ENCODE measurements at places on chromosomes 12 and 14.

GRCh38 chr12:106588771-106589170 lies 6.0 kb downstream of the RFX4 start:
- no peak for DNase-seq

DNA sequence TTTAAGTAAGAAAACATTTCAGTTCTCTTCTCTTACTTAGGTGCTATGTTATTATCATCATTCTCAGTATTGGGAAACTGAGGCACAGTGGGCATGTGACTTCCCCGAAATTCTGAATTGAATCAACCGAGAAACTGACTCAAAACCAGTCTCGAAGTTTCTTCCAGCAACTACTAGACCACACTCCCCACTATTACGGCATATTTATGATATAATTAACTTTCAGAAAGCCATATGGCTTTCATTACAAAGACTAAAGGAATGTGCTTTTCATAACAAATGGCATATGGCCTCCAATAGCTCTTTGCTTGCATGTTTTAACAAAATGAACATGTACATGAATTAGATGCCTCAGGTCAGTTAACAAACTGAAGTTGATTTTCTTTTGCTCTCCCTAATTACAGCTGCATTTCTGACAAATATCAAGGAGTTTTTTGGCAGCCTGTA lies 182.9 kb upstream of the SLC38A2 start:
- DNase-seq = no peak

DNA sequence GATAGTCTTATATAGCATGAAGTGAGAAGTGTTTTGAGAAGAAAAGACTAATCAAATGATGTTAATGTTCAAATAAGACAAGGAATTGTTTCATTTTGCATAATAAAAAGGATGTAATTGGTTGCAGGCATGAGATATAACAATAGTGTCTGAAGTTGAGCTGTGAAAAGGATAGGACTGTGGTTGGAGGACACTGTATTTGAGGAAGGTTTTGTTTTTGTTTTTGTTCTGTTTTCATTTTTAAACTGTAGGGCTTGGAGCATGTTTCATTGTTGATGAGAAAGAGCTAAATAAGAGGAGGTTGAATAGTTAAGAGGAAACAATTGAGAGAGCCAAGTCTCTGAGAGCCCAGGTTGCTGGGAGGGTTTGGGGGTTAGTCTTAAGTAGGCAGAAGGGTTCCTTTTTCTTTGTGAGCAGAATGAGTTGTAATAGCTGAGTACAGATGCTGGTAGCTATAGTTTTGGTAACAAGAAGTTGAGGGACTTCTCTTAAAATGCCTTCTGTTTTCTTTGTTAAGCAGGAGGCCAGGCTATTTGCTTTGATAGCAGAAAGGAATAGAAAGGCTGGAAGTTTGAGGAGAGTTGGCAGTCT lies 58.4 kb downstream of the CCDC91 start:
- no peak for DNase-seq

GRCh38 chr12:10285919-10286318 lies 21.8 kb upstream of the KLRD1 start:
- no peak for DNase-seq

GRCh38 chr12:91852634-91853033 lies 293.0 kb downstream of the BTG1 start:
- DNase-seq = no peak

GRCh38 chr14:35632271-35632670 lies 98.3 kb downstream of the INSM2 start:
- no peak for DNase-seq

GRCh38 chr12:120735181-120735580 lies 9.6 kb downstream of the ACADS start:
- no peak for DNase-seq

DNA sequence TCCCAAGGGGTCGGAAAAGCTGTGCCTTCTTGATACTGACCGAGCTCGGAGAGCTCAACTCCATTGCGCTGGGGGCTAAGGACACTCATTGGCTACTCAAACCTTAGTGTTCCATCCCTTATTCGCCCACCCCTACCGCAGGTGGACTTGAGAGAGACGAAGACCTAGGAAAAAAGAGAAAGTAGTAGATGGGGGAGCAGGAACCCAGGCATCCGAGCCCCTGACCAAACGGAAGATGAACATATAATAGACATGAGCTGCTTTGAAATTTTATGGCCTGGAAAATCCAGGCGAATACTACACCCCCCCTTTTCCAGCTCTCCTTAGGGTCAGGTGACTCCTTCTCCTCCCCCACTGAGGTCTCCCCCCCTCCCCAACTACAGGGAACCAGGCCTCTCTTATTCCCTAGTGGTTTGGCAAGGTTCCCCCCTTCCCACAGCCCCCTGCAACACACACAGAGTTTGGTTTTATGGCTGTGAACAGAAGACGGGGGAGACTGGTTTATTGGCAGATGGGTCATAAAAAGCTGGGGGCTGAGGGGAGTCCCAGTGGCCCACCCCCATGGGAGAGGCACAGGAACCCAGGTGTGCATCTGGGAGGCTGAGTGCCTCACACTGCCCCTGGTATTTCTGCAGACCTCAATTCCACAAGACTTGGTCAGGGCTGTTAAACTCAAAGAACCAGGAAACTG lies 1.6 kb downstream of the GDF11 start:
- DNase-seq = no peak

DNA sequence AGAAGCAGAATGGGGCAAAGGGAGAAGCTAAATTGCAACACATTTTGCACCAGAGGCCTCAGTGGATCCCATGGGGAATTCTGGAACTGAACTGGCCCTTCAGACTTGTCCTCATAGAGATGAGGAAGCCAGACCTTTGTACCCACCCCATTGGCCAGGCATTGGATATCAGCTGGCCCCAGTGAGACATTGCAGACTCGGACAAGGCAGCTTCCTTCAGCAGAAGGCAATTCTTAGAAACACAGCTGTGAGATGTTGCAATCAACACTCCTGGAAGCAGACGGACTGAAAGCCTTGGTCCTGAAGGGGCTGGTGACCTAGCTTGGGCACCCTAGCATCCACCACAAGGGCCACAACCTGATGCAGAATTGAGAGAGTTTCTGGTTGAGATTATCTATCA lies 218.1 kb downstream of the MSRB3 start:
- no peak for DNase-seq

- DNase-seq = no peak
These were observed 51.7 kb downstream of the RPH3A start for GRCh38 chr12:112843287-112843686.

- DNase-seq = no peak
These were observed 117.7 kb downstream of the ZFP36L1 start for GRCh38 chr14:68675233-68675577.

DNA sequence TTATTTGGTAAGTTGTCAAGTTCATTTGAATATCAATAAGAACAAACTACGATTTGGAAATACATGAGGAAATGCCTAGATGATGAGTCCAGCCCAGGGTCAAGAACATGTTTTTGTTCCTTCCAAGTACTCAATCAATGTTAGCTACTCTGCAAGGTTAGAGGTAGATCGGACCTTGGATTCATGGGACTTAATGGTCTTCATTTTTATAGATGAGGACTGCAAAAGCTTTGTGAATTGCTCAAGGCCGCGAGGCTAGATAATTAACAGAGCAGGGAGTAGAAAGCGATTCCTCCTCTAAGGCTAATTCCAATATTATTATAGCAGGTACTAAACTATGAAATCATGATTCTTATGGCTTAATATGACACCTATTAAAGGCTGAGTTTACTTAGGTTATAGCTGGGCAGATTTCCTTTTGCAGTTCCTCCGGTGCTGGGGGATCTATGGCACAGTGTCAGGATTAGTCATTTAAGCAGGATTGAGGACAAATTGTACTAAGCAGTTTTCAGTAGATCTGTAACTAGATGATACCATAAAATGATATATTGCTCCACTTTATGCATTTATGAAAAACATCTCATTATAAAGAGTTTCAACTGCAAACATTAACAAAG lies 19.8 kb downstream of the NR1H4 start:
- no peak for DNase-seq

- no peak for DNase-seq
These were observed 15.4 kb upstream of the SCAF11 start for GRCh38 chr12:46005823-46006222.

DNA sequence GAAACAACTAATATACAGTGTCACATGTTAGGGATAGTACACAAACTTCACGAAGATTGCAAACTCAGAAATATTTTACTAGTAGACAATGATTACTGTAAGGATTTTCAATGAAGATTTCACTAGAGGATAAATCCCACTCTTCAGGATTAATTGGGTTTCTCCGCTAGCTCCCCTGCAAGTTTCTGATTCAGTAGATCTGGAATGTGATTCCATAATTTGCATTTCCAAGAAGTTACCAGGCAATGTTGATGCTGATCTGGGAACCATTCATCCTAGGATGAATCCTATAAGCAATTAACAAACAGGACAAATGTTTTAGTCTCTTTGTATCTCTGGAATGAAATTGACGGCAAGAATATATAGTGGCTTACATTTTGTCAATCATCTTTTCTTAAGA lies 272.4 kb downstream of the ALX1 start:
- no peak for DNase-seq

GRCh38 chr12:63900922-63901793 lies 56.7 kb downstream of the SRGAP1 start:
- no peak for DNase-seq

All from caudate nucleus (tissue), 63 donors.